ENCODE measurements at places on chromosomes 6 and 20.

GRCh38 chr20:25191051-25191450 is 4.5 kb upstream of the ENTPD6 start:
- DNase-seq, result no peak

DNA sequence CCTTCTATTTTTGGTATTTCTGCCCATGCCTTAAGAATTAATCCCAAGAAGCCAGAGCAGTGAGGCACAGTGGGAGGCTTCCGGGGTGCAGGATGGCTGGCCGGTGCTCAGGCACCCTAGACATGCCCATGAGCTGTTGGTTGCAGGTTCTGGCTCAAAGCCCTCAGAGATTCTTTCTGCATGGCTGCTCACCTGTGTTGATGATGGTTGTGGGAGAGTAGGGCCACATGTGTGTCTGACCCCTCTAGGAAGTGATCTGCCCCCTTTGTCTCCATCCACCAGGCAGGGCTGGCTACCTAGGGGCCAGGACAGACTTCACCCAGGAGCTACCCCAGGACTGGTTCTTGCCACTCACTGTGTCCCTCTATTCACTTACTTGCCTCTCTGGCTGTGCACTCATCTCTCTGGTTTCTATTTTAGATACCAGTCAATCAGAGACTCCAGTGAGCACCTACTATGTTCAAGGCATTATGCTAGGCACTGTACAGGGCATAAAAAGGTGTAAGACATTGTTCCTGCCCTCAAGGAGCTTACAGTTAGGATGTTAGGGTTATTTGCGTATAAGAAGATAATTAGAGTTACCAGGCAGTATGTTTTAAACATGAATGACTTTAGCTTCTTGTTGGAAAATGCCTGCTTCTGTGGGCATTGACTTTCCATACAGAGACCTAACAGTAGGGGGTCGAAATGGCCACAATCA is 16.8 kb downstream of the CD83 start:
- DNase-seq, result no peak

DNA sequence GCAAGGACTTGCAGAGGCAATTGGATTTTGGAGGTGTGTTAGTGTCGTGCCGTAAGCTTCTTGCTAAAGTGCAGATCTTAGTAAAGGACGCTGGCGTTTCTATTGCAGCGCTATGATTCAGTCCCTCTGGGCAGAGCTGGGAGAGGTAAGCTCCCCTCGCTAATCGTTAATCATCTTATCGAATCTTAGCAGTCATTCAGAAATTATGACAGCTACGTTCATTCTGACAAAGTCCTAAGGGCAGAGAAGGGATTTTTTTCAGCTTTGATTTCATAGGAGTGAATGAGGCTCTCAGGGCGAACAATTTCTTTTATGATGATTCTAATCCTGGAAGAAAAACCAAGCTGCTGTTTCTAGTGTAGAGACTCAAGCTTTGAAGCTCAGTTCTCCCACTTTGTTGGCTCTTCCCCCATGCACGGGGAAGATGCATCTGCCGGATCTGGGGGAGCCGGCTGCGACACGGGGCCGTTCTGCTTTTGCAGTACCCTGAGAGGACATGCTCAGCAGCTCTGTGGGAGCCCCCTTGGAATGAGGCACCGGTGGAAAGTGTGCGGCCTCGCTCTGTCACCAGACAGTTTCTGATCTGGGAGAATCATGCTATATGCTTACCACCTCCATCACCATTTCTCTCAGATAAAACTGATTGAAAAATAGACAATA is 79.1 kb upstream of the SLC22A23 start:
- no peak for DNase-seq

GRCh38 chr6:91678679-91679446 is 1092.0 kb upstream of the MAP3K7 start:
- no peak for DNase-seq
